ENCODE measurements at places on chromosomes 13 and 19. TPM values are rescaled to one million over a fixed set of nuclear protein-coding genes. Genes with fewer than 3 reads are reported as not detected.
A peak's percentile ranks its signal among the peaks of the same experiment; 100 is the strongest.

DNA sequence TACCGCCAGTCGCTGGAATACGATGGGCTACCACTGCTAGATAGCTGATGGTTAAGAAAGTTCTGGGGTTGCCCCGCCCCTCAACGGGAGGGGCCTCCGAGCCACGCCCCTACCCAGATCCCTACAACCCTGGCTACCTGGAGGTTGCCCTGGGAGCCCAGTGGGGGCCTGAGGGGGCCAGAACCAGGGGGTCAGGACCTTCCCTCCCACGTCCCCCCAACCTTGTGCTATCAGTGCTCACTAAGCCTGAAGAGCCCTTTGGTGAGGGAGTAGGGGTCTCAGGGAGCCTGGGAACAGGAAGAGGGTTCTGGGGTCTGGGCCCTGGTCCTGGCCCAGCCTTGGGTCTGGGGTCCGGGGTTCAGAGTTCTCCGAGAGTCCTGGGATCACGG, 8.9 kb downstream of the OCEL1 start:
- peak; percentile 90 for DNase-seq

Gene ZNF701
- 35.7 TPM for total RNA-seq

DNA sequence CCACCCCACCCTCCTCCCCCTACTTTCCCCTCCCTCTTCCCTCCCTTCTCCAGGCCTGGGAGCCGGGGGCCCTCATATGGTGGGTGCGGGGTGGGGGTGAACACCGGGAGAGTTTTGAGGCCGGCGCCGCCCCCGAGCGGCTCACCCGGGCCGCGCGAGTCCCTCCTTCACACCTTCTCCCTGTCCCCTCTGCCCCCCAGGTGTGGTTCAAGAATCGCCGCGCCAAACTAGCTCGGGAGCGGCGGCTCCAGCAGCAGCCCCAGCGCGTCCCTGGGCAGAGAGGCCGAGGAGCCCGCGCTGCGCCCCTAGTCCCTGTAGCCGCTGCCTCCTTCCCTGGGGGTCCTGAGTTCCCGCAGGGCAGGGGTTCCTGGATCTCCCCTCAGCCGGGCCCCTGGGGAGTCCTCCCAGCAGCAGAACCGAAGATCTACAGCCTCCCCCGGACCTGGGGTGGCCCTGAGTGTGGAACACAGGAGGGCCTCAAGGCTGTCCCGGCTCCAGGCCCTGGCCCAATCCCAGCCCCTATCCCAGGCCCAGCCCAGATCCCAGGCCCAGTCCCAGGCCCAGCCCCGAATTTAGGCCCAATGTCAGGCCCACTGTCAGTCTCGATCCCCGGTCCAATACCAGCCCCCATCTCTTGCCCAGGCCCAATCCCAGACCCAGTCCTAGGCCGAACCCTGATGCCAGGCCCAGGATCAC, 1.7 kb downstream of the TPRX2 start:
- DNase-seq: no peak

DNA sequence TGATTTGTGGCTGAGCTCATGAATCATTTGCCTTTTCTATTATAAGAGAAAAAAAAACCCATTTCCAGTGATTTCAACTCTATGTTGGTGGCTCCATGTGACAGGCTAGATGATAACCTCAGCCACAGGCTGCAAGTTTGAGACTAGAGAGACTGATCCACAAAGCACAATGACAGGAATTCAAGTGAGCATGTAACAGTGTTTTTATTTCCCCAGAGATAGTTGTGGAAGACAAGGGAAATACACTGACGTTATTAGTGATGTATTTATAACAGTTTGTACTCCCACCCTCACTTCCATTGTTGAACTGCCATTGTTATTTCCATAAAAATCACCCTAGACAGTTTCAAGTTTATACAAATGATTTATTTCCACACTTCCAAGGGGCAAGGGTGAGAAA, 27.9 kb upstream of the EDNRB start:
- no peak for DNase-seq

- peak; percentile 85 for DNase-seq
Observed at GRCh38 chr13:47337781-47338507, 441.1 kb upstream of the HTR2A start.

Gene CLEC4M
- total RNA-seq: not detected

Data from endodermal cell (in vitro differentiated cells).